ENCODE measurements at places on chromosomes 7 and 10. TPM values are rescaled to one million over a fixed set of nuclear protein-coding genes. Genes with fewer than 3 reads are reported as not detected.
A peak's percentile ranks its signal among the peaks of the same experiment; 100 is the strongest.

GRCh38 chr10:115624448-115624847 lies 531.3 kb downstream of the ATRNL1 start:
- no peak for DNase-seq

Gene RARRES2
- total RNA-seq = not detected

Gene OR2A1
- not detected for total RNA-seq

GRCh38 chr7:36304099-36304425 lies 85.6 kb upstream of the ANLN start:
- no peak for DNase-seq

Gene HSPA12A
- 0.39 TPM for total RNA-seq

Gene HTR5A
- not detected for total RNA-seq

Gene SFTPA1
- total RNA-seq = not detected

Gene INMT
- not detected for total RNA-seq

- peak; percentile 68 for DNase-seq
Observed at GRCh38 chr7:20330239-20330927, at the start of gene ITGB8. TSS of gene ITGB8 (plus strand) at chr7:20330900. CDS start at chr7:20331807, 907 bp downstream.

DNA sequence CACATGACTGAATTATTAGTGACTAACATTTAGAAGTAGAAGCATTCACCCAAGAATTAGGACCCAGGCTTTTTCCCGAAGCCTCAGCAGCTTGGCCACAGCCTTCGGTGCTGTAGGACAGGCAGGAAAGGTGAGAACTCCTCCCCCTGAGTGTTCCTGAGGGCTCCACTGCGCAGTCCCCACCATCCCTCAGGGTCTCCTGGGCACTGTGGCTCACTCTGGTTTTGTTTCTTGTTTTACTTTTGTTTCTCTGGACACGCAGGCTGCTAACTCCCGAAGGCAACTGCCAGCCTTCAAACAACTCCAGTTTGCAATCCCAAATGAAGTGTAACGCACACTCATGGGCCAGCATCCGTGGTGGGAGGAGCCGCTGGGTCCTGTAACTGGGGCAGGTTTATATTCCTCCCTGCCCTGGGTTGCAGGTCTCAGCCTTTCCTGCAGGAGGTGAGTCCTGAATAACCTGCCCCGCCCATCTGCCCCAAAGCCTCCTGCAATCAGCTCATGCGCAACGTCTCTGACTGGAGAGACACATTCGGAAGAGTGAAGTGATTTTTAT lies 492.9 kb downstream of the PTPRN2 start:
- DNase-seq = peak; percentile 34

GRCh38 chr10:116084161-116084560 lies 188.8 kb downstream of the GFRA1 start:
- no peak for DNase-seq

DNA sequence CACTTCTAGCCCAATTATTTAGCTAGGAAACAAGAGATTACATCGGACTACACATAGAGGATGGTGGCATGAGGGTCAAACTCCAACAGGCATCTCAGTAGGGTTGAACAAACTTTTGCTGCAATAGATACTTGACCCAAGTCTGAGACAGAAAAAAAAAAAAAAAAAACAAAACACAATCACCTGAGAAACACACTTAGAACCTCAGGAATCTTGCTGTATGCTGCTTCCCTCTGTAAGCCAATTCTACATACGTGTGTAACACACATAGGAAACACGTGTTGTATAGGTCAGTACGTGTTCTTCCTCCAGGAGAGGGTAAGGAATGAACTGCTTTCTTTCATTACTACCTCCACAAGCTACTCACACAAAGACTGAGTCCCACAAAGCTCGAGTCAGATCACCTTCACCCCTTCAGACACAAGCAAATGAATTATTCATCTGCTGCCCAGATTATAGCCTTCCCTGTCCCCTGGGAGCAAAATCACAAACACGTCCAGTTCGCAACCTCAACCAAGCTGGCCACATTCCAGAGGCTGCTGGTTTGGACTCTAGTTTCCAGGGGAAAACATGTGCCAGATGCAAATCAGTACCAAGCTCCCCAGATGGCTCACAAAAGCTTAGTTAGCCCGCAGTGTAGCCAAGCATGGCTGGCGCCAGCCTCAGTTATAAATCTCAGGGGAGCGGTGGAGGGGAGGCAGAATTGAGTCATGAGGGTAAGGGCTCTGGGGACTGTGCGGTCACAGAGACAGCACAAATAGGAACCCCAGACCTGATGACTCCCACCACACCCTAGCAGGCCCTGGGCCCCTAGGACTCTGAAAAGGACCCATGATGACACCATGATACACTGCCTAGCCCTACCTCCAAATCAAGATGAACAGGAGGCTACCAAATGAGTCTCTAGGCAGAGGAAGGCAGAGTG lies 15.1 kb downstream of the PSAP start:
- no peak for DNase-seq

GRCh38 chr7:41002741-41003610 lies 699.9 kb downstream of the INHBA start:
- no peak for DNase-seq

Gene RSPH10B
- not detected for total RNA-seq

GRCh38 chr7:39926111-39926510 lies 23.9 kb upstream of the CDK13 start:
- DNase-seq = no peak

DNA sequence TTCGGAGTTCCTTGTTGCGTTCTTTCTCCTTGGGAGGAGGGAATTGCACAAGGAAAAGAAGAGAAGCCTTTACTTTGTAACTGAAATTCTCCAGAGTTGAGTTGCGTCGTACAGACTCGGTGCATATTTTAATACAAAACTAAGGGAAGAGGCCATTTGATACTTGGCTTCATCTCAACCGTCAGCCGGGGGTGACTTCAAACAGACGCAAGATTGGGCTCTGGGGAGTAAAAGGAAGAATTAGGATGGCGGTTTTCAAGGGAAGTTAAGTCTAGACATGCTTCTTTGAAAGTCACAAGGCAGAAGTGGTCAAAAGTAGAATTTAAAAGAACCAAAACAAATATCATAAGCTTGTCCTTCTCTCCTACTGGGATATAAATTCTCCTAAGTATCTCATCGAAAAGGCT lies 1.6 kb downstream of the PRR15 start:
- no peak for DNase-seq

Gene INHBA
- 0.77 TPM for total RNA-seq

DNA sequence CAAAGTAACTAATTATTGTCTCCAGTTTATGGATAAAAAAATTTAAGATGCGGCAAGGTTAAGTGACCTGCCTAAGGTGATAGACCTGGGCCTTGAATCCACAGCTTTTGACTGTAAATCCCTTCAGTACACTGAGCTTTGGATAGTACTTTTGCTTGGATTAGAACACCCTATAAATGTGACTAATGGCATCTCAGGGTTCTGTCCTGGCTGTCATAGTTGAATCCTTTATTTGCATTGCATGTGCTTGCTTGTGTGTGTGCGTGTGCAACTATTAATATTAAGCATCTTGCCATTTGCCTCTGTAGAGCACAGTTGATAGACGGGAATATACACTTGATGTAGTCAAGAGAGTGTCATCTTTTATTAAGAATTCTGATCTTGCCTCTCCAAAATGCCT lies 228.0 kb downstream of the AUTS2 start:
- DNase-seq = no peak
